AG04450 (cell line): ENCODE measurements at places on chromosomes 7 and 10.

GRCh38 chr10:34808801-34809745, 6.0 kb downstream of the PARD3 start:
- no peak for DNase-seq

GRCh38 chr7:27242154-27242553, 448 bp upstream of the EVX1 start:
- no peak for DNase-seq

DNA sequence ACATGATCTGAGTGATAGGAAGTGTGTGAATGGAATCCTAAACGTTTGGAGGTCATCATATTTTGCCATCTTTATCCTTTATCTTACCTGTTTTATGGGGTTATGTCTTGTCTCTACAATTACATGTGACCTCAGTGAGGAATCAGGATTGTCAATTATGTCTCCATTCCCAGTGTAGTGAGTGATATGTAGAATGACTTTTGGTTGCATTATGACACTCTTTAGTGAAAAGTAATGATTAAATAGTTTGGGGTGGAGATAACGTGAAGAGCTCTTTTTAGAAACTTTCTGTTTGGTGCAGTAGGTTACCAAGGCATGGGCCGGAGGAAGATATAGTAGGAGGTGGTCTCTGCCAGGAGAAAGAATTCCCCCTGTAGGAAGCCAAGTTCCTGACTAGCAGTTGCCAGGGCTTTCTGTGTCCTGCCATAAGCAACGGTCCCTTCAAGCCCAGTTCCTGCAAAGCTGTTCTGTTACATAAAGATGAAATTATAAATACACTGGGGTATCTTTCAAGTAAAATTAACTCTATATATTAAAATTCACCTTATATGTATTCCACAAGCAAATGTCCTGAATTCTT, 228.2 kb downstream of the NSUN6 start:
- DNase-seq, result no peak

DNA sequence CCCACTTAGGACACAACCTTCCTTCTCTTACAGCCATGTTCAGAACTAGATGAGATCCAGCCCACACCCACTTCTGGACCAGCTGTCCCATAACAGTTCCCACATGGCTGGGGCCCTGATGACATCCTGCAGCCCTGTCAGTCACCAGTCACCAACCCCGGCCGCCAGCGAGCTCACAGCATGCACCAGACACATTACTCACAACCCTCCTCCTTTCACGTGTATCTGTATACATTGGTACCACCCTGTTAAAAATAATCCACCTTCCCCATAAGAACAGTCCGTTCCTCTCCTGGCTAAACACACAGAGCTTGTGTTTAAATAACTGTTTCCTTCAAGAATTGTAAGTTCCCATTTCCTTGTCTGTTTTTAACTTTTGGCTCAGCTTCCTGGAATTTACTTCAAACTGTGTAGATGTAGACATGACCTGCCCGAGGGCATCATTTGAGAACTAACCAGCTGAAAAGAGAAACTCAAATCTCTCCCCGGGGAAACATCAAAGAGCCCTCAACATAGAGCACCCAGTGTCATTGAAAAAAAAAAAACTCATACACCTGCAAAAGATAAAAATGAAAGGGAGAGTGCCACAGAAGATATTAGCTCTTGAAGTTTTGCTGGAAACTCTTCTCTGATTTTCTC, 26.0 kb upstream of the PRLHR start:
- DNase-seq, result no peak

GRCh38 chr7:30116771-30117170, 18.0 kb upstream of the MTURN start:
- no peak for DNase-seq

- DNase-seq, result no peak
Observed at GRCh38 chr10:50614444-50615137, 9.2 kb downstream of the SGMS1 start.

GRCh38 chr7:142957723-142958122, 4.4 kb downstream of the KEL start:
- no peak for DNase-seq

DNA sequence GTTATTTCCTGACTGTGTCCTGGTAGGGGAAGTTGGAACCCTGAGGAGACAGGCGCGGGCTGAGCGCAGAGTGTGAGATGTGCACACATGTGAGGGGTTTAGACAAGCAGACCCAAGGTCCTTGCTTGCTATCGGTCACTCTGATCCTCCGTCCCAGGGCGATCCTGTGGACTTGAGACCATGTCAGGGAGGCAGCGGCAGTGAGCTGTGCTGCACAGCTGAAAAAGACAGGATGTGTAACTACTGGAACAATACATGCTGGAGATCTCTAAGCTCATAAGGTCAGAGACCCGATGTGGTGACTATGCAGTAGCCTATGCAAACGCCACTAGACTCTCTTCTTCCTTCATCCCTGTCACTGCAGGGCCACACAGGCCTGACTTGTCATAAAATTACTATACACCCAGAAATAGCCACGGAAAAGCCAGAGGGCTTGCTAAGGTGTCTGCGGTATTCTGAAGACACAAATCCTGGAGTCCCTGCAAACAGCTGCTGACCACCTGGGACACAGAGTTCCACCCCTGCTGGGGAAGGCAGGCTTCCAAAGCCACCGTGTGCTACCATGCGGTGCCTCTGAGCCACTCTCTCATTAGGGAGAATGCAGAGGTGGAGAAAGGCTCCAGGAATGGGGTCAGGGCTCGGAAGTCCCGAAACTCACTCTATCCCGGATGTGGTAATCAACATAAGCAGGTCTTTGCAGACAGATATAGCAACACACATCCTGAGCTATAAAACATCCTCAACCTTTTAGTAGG, 91.1 kb upstream of the DDC start:
- DNase-seq, result no peak

- DNase-seq, result peak; percentile 75
Observed at GRCh38 chr7:1912593-1913465, 242.8 kb downstream of the ELFN1 start.

DNA sequence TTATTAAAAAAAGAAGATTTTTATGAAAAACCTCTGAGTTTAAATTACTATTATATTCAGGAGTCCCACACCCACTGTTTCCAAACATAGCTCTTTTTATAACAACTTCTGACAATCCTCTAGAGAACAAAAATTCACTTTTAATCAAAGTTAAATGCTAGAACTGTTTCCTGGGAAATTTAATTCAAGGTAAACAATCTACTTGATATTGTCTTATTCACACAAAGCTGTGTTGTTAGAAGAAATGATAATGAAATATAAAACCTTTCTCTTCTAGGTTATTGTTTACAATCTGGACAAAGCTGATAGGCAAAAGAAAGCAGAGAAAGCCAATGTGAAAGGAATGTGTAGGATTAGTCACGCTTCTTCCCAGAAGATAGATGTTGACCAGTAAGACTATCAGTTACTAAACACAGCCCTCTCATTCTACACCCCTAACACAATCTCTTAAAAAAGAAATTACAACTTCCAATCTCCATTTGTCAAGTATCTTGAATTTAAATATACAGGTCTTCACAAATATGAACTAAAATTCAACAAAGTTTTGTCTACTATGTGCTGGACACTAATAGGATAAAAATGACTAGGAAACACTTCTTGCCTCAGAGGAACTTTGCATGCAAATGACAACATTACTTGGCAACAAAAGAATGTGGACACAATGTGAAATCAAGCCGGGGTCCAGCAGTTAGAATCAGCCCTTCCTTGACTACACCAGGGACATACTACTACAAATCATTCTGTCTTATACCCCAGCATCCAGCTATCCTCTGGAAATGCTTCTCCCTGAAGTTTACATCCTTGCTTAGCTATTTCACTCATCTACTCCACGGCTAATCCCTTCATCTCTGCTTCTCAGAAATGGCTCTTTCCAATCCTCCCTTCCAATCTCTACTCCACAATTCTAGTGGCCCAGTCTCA, 123.7 kb downstream of the IMMP2L start:
- peak; percentile 47 for DNase-seq

DNA sequence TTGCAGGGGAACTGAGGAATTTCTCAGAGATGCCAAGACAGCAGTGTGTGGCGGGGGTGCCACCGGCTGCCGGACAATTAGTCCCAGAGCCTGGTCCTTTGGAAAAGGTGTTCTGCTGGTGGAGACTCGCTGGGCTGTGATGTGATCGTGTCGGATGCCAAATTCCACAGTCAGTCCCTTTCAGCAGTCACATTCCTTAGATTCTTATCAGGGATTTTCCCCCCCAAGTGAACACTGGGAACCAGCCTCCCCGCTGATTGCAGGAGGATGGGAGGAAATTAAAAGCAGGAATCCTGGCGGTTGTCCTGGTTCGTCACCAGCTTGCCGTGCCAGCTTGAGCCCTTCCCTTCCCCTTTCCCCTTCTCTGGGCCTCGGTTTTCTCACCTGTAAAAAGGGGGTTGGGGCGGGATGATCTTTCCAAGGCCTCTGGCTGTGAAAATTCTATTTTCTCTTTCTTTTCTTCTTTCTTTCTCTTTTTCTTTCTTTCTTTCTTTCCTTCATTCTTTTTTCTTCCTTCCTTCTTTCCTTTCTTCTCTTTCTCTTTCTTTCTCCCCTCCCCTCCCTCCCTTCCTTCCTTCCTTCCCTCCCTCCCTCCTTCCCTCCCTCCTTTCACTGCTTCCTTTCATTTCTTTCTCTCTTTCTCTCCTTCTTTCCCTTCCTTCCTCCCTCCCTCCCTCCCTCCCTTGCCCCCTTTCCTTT, 39.6 kb downstream of the COL26A1 start:
- DNase-seq, result no peak

- DNase-seq, result no peak
Observed at GRCh38 chr7:87091487-87092066, 32.1 kb upstream of the ELAPOR2 start.

- no peak for DNase-seq
Observed at GRCh38 chr7:74092964-74093471, 9.4 kb downstream of the LIMK1 start.

DNA sequence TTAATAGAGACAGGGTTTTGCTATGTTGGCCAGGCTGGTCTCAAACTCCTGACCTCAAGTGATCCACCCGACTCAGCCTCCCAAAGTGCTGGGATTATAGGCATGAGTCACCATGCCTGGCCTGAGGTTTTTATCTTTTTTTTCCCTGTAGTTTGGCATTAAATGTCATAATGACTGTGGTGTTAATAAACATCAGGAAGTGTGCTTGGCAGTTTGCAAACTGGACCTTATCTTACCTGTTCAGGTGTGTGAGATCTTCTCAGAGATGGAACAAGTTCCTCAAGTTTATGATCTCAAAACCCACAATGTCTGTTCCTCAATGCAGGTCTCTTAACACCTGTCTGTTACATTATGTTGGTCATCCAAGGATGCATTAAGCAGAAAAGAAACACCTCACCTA, 80.0 kb downstream of the ARID5B start:
- no peak for DNase-seq

DNA sequence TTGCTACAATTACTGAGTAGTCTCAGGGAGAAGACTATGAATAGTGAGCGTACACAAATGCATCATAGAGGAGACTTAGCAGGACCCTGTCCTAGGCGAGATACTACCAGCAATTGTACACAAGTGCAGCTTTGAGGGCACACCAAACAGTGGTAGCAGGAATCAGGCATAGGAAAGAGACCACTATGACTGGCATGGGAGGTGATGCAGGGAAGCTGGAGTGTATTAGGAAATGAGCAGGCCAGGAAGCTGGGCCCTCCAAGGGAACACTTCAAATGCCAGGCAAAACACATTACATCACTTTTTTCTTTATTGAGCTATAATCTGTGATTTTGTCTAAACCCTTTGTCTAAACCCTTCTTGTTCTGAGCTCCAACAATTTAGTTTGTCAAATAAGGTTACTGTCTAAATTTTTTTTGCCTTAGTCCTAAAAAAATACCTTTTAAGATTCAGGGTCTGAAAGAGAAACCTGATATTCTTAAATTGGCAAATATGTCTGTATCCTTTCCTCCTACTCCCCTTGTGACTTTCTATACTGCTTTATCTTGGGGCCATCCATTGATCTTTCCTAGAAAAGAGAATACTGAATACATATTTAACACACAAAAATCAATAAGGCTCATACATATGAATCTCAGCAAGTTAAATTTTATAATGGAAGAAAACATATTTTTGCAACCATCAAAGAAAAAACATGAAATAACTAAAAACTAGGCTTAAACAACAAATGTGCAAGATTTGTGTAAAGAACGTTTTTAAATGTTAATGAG, 193.8 kb upstream of the PHYHIPL start:
- DNase-seq, result no peak

GRCh38 chr7:137880432-137880831, 33.7 kb upstream of the DGKI start:
- DNase-seq, result no peak

DNA sequence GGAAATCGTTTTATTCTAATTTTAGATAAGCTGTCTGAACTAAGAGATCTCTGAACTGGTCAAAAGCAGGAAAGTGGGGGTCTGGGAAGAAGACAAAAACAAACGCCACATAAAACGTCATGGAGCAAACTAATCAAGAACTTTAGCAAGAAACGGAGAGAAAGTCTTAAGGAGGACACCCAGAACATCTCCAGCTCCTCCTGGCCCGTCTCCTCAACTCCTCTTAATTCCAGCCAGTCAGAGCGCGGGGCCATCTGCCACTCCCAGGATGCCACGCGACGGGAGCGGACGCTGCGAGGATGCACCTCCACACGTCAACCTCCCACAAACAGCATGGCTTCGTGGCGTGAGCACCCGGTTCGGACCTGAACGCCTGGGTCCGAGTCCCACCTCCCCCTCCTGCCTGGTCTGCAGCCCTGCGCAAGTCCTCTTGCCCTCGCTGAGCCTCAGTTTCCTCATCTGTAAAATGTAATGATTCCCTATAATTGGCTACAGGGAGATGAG, 598 bp downstream of the MMS19 start:
- DNase-seq, result peak; percentile 38

DNA sequence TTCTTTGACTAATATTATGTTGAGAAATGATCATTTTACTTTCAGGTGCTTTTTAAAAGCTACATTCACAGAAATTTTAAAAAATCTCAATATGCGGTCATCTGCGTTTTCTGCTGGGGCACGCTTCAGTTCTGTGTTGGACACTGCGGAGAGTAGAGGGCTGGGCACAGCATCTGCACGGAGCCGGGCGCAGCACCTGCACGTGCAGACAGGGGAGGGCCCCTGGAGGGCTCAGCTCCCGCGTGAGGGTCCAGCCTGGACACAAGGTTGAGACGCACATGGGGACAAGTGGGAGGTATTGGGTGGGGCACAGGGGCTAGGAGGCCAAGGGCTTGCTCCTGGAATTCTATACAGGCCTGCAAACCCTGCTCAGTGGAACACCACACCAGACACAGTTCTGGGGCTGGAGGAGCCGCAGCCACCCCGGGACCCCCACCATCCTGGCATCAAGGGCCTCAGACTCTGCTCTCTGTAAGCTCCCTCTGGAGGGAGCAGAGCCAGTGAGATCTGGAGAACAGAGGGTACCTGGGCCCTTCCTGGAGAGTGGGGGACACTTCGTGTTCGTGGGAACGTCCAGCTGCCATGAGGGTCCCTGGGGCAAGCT, 20.4 kb upstream of the FAM20C start:
- DNase-seq, result no peak
